ENCODE measurements at places on chromosomes 11 and 22.

- DNase-seq, result peak; percentile 19
Observed at GRCh38 chr11:132115454-132115853, 745.0 kb downstream of the NTM start.

GRCh38 chr11:18706330-18707243, 8.0 kb downstream of the TMEM86A start:
- no peak for DNase-seq

DNA sequence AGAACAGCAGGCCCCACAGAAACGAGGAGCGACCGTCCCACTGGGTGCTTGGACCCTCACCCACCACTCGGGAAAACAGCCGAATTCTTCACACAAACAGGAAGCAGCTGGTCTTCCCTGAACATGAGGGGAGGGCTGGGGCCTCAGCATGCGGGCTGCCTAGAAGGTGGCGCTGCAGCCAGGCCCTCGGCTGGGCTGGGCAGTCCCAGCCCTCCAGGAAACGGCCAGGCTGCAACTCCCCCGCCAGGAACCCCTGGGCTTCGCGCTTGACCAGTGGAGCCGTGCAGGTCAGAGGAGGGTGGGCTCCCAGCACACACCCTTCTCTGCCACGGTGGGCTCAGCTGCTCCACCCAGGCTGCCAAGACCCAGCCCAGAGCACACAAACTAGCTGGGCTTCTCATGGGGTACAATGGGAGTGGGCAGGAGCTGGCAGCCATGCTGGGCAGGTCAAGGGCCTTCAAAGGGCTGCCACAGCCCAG, 29.6 kb downstream of the IGF2 start:
- no peak for DNase-seq

GRCh38 chr11:64130618-64131017, 35.3 kb downstream of the MACROD1 start:
- no peak for DNase-seq

- DNase-seq, result peak; percentile 12
Observed at GRCh38 chr22:26972286-26972685, 314.9 kb downstream of the MIAT start.

GRCh38 chr11:11036185-11036847, 178.5 kb upstream of the ZBED5 start:
- no peak for DNase-seq

- DNase-seq, result no peak
Observed at GRCh38 chr11:35313066-35313759, 106.1 kb downstream of the SLC1A2 start.

- no peak for DNase-seq
Observed at GRCh38 chr11:75541193-75542087, 15.7 kb upstream of the GDPD5 start.

- no peak for DNase-seq
Observed at GRCh38 chr11:22807855-22808570, 21.6 kb downstream of the SVIP start.

GRCh38 chr11:119845305-119845704, 116.3 kb upstream of the NECTIN1 start:
- DNase-seq, result no peak

GRCh38 chr11:104105155-104105554, 58.8 kb downstream of the PDGFD start:
- DNase-seq, result peak; percentile 49

GRCh38 chr11:120013325-120014250, 124.3 kb downstream of the TRIM29 start:
- peak; percentile 12 for DNase-seq

GRCh38 chr11:16788141-16789062, 50.0 kb downstream of the C11orf58 start:
- peak; percentile 56 for DNase-seq

DNA sequence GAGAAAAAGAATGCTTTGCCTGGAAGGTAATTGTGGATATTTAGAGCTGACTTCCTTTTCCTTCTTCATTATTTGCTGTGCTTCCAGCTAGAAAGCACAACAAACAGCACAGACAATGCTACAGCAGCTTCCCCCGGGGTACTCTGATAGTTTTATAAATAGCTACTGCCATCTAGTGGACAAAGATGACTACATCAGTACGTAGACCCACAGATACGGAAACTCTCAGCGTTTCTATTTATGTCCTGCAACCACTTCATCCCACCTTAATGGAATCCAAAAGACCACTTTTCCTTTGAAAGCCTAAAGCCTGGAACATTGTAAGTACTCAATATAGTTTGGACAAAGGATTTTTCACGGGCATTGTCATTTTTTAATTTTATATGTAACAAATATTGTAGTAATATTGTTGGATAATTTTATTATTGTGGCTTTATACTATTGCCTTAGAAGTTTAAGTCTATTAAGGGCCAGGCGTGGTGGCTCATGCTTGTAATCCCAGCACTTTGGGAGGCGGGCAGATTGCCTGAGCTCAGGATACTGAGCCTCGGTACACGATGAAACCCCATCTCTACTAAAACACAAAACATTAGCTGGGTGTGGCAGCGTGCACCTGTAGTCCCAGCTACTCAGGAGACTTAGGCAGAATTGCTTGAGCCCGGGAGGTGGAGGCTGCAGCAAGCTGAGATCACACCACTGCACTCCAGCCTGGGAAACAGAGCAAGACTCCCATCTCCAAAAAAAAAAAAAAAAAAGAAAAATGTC, 7.5 kb downstream of the HSPA8 start:
- peak; percentile 67 for DNase-seq

DNA sequence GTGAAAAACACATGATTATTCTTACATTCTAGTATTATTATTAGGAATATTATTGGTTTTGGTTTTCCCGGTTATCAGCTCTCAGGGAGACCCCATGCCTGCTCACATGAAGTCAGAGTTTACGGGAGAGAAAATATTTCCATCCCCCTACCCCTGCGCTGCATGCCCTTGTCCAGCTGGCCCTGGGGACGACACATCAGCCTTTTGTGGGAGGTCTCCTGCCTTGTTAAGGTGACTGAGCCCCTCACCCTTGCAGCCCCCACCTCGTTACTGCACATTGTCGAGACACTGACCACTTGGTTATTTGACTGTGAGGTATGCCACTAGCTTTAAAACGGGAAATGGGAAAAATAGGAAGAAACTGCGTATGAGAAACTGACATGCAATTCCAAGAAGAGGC, 63.0 kb downstream of the PARVG start:
- DNase-seq, result no peak

DNA sequence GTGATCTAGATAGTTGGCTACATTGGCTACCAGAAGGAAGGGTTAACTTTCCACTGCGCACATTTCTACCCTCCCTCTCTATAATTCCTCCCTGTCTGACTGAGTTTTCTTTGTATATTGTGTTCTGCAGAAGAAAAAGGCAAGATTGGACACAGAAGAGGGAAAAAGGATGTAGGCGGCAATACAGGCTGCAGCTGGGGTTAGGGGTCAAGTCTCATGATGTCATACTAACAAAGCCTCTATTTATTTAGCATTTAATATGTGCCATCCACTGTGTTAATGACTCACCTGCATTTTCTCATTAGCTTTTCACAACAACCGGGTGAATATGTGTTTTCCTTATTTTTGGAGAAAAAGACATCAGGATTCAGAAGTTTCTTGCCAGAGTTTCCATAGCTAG, 2.0 kb downstream of the FAM83F start:
- no peak for DNase-seq

DNA sequence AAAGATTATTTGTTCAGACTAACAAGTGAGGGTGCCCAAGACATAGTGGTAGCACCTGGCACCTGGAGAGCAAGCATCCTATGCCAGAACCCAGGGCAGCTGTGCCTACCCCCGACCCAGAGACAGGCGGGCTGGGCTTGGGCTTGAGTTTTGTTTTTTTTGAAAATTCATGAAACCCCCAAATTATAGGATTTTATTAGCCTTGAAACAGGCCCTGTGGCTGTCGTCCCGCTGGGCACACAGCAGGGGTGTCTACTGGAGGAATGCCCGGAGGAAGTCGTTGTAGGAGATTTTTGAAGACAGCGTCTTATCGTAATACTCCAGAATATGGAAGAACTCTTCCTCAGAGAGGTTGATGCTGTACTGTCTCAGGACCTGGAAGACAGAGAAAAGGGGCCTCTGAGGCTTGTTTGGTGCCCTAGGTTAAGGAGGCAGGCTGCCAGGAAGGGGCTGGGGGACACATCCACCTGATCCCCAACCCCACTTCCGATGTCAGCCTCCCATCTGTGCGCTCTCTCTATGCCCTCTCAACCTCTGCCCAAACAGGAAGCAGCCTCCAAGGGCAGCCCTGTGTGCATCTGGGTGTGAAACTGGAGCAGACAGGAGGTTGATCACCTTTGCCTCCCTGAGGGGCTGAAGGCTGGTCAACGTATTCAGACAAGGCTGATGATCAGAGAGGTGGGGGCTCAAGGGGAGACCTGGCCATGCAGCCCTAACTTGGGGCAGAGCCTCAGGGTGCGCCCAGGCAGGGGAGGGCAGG, 117.0 kb downstream of the MPPED1 start:
- DNase-seq, result no peak

GRCh38 chr11:130102301-130103249, 32.9 kb downstream of the APLP2 start:
- DNase-seq, result no peak

GRCh38 chr11:66123902-66124301, 53.8 kb downstream of the PACS1 start:
- no peak for DNase-seq

- DNase-seq, result peak; percentile 69
Observed at GRCh38 chr22:36328635-36329253, 59.0 kb downstream of the MYH9 start.

- DNase-seq, result peak; percentile 46
Observed at GRCh38 chr11:75350743-75351540, 519 bp downstream of the ARRB1 start.

GRCh38 chr22:20180640-20181039, 29.8 kb upstream of the CCDC188 start:
- DNase-seq, result no peak

DNA sequence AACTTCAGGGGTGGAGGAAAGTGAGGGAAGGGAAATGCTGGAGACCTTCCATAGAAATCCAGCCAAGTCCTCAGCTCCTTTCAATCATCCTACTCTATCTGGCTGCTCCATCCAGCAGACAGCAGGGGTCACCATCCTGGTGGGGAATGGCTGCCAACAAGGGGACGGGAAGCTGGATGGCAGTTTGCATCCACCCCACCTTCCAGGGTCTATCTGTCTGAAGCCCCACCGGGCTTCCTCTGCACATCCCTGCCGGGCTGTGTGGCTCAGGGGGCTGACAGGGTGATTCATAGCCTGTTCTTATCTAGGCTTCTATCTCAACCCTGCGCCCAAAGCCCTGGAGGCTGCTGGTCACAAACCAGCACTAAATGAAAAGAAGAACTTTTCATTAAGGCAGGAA, 1.1 kb downstream of the SYTL2 start:
- no peak for DNase-seq

DNA sequence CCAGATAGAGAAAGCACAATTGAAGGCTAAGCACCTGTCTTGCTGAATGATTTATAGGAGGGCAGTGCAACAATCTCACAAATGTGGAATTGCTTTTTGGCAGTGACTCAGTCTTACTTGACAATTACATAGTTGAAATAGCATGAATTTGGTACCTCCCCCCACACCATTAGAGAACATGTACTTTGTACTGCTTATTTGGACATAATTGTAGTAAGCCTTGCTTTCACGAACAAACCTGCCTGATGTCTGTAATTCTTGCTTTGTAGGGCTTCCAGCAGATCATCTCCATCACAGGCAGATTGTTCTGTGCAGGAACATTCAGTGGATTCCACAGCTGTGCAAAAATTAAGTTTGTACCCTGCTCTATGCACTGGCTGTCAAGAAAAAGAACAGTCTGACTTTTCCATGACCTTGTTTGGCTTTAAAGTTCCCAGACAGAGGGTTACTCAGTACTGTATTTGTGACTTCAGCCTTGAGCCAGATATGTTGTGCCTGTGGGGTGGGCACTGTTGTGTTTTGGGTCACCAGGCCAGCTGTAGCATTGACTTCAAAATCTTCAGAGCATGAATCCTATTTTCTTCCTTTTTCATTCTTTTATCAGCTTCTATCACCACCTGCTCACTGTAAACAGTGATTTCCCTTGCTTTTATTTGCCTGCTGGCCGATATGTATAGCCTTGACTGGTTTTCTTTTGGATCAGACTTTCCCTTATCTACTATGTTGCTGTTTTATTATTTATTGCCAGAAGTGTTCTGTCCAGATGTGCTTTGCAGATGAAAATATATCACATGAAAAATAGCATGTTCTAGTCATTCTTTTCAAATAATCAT, 941.0 kb upstream of the CHORDC1 start:
- no peak for DNase-seq

DNA sequence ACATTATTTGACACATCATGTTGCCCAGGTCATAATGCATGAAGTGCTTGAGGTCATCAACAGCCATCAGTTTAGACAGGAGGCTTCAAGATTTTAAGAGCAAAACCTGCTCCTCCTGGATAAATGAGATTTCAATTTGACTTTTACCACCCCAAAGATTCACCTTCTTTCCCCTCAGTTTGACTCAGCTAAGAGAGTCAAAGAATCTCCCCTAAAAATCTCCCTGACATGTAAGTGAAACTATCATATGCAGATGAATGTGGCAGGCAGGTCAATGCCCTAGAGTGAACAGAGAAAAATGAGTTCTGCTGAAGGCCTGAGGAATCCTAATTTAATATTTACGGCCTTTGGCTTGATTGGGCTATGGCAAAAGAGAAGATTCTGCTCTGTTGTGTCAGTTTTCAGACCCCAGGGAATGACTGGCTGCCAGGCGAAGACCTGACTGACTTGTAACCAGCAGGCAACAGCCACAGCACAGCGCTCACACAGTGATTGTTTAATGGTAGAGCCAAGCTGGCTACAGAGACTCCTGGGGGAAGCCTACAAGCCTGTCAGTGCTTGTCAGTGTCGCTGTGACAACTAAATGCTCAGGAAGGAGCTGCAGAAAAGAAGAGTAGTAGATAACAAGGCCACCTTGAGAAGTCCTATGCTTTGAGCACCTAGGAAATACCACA, 491.2 kb upstream of the LRRC4C start:
- DNase-seq, result no peak

DNA sequence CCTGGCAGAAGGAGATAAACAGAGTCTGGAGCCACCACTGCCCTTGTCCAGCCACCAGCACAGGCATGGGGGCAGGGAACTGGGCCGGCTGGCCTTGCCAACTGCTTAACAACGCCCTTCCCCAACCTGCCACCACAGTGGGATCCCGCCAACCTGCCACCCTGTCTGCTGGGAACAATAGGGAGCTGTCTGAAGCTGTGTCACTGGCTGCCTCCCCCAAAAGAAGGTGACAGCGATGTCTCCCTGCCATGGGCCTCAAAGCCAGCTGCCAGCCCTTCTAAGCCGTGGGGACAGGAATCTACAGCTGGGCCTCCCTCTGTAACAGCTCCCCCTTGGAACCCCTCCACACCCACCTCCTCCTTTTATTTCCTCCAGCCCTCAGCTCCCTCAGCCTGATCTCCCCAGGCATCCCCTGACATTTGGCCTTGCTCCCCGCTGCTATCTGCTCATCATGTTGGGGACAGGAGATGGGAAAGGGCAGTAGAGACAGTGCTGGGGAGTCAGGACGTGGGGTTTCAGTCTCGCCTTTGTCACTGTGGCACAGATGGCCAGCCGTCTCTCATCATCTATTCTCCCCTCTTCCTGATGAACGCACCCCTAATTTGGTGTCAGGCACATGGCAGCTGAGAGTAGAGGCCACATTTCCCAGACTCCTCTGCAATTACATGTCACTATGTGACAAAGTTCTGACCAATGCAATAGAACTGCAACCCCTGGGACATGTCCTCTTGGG, 51.3 kb upstream of the PRDM11 start:
- DNase-seq, result no peak

GRCh38 chr22:19859861-19860510, 5.3 kb upstream of the GNB1L start:
- no peak for DNase-seq

GRCh38 chr11:114401311-114401710, 845 bp downstream of the RBM7 start:
- DNase-seq, result no peak

GRCh38 chr11:123072332-123072761, 10.4 kb upstream of the HSPA8 start:
- no peak for DNase-seq
